Anterior cingulate cortex (tissue), 58 donors: ENCODE measurements at places on chromosomes 4 and X.

DNA sequence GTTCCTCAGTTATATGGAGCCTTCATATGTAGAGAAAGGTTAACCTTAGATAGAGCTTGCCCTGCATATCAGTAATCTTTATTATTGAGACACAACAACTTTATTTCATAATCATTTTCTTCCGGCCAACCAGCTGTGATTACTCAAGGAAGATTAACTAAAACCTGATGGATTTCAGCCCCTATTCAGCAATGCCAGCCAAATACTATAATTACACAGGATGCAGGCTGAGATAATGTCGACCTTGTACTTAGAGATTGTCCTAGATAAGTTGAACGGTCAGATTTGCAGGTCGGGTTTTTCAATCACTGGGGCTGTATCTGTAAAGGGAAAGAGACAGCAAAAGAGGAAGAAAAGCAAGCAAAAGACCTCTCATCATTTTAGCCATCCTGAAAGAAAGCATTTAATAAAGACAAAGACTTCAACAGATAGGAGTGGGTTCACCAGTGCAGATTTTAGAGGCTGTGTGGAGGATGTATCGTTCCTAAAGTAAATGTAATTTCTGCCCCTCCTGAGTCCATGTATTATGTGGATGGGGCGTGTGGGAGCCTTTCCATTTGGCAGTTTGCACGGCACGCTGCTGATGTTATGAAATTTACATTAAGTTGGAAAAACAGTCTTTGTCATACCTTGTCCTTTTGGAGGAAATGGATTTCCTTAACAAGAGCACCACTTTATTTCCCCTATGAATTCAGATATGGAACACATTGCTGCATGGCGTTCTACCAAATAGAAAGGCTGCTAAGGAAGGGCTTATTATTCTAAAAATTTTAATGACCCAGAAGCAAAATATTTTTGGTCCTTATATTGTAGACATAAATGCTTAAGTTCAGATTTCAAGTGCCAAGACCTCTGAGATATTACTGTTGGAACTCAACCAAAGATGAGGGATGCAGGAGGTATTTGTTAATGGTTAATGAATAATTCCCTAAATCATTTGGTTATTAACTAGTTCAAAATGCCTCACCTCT lies 496.7 kb downstream of the SPRY1 start:
- no peak for DNase-seq

GRCh38 chr4:818106-818921 lies 7.6 kb downstream of the CPLX1 start:
- no peak for DNase-seq

- no peak for DNase-seq
These were observed 247.1 kb upstream of the PITX2 start for GRCh38 chr4:110869862-110870572.

DNA sequence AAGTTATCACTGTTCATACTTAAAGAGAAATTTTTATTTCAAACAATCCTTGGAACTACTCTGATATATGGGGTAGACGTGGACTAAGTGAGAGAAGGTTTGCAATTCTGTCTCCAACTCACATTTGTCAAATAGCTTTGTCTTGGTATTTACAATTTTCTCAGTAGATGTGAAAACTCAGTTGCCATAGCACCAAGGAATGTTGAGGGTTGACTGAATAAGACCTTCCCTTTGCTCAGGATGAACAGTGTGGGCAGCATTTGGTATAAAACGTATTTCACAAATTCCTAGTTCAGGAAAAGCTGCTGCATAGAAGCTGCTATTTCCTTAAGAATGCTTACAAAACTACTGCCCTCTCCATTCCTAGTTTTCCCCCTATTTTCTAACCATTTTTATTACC lies 399.5 kb downstream of the NKX6-1 start:
- no peak for DNase-seq

DNA sequence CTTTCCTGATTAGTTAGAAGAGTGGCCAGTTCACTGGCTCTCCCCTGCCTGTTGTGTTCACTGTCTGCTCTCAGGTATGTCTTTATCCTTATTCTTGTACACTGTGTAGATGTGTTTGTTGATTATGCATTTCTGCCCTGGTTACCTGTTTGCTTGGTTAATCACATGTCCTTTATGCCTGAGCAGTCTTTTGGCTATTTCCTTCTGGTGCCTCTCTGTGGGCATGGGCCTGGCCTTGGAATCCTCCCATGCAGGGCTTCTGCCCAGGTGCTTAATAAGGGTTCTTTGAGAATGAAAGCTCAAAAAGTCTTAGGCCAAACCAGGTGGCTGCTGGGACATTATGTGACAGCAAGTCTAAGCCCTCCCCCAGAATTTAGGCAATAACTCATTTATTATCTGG lies 26.5 kb downstream of the OTUD6A start:
- DNase-seq, result no peak

- no peak for DNase-seq
These were observed 416.0 kb upstream of the GALNTL6 start for GRCh38 chr4:171397175-171397574.

GRCh38 chr4:82705169-82705927 lies 93.2 kb downstream of the SCD5 start:
- no peak for DNase-seq

GRCh38 chr4:75654905-75655304 lies 18.3 kb downstream of the G3BP2 start:
- DNase-seq, result no peak

GRCh38 chrX:105314458-105314857 lies 94.0 kb upstream of the TEX13A start:
- DNase-seq, result no peak

GRCh38 chr4:113907559-113907958 lies 71.9 kb downstream of the ARSJ start:
- DNase-seq, result no peak

DNA sequence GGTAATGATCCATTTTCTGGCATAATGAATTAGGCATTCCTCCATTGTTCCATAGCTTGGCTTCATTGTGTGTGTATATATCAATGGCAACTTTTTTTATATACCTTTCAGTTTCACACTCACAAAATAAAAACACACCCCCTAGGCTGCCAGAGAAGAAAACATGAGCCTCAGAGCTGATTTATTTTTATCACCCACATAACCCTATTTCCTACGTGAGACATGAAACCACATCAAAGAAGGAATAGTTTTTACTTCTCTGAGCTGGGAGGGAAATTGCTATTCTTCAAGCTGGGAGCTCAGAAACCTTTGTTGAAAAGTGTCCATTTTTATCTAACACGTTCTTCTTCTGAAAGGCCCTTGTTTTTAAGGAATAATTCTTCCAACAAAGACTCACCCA lies 126.7 kb upstream of the RAI2 start:
- no peak for DNase-seq

DNA sequence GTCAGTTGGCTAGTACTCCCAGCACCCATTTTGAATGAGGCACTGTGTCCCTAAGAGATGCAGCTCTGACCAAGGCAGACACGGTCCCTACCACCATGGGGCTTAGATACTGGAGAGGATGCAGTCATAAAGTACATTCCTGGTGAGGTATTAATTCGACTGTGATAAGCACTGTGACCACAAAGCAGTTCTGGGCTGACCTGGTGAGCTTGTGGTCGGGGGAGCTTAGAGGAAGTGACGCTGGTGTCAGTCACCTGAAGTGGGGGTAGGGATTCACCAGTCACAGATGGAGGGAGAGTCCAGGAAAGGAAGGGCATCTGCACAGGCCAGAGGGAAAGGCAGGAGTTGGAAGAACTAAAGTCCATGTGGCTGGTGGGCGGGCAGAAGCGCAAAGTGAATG lies 15.8 kb upstream of the CLTRN start:
- DNase-seq, result no peak

DNA sequence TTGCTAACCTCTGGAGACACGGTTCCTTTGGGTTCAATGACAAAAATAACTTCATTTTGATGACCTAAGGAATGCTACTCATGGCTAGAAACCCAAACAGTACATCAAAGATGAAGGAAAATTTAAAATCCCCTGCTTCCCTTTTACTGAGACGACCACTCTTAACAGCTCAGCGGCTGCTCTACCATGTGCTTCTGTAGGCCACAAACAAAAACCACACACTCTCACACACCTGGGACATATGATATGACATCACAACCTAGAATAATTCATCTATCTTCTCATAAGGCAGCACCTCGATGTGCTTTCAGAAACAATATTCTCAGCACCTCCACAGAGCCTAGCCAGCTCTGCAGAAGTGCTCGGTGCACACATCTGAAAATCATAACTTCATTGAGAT lies 34.7 kb downstream of the ABLIM2 start:
- DNase-seq, result no peak

DNA sequence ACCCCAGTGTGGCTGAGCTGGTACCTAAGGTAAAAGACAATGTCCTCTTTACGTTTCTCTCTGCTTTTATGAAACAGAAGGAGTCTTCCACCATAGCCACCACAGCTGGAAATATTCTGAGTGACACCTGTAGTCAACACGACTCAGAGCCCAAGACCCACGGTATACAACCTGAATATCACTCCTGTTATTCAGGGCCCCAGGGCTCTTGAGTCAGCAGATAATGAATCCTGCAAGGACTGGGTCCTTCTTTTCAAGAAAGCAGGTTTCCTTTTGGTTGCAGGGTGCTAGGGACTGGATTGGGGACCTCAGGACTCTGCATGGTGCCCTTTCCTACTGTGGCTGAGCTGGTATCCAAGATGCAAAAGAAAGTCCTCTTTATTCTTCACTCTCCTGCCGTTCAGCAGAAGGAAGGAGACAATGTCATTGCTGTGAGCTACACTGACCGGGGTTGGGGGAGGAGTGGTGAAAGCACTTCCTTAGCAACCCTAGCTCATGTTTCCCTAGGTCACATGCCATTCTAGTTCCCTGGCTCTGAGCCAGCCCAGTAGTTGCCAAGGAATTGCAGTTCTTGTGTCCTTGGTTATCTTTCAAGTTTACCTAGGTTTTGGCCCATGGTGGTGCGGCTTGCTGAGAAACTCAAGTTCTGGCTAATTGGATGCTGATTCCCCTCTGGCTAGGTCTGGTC lies 23.7 kb upstream of the UNC5C start:
- no peak for DNase-seq

DNA sequence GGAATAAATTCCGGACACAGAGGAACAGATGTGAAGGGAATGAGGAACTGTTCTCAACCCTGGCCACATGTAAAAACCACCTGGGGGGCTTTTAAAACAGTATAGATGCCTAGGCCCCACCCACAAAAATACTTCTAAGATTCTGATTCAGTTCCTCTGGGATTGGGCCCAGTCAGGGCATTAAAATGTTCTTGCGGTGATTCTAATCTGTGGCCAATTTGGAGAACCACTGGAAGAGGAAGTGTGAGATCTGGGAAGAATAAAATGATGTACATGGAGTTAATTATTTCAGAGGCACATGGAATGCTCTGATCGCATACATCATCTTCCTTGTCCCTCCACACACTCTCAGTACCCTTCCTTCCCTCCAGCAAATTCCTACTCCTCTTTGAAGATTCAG lies 192.2 kb downstream of the APBB2 start:
- no peak for DNase-seq

- DNase-seq, result no peak
These were observed 9.7 kb upstream of the TREX2 start for GRCh38 chrX:153455571-153455970.

- no peak for DNase-seq
These were observed 4.5 kb downstream of the FAM50A start for GRCh38 chrX:154448484-154448883.

DNA sequence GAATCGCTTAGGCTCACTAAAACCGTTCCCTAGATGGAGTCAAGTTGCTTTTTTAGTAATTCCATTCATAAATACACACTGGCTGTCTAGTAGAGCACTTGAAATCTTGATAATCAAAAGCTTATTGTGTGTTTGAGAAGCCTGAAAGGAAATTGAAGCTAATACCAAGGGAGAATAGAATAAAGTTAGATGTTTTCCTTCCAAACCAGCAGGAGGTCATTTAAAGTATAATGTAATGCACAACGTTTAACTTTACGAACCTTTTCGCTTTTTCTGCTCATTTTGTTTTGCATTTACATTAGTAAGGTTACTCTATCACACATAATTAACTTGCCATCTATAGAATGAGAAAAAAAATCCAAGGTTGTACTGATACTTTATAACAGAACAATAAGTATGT lies 440.9 kb downstream of the NKX6-1 start:
- DNase-seq, result no peak

GRCh38 chr4:42277291-42277690 lies 120.0 kb upstream of the SHISA3 start:
- no peak for DNase-seq

GRCh38 chrX:40778861-40779575 lies 43.7 kb upstream of the MED14 start:
- DNase-seq, result no peak

DNA sequence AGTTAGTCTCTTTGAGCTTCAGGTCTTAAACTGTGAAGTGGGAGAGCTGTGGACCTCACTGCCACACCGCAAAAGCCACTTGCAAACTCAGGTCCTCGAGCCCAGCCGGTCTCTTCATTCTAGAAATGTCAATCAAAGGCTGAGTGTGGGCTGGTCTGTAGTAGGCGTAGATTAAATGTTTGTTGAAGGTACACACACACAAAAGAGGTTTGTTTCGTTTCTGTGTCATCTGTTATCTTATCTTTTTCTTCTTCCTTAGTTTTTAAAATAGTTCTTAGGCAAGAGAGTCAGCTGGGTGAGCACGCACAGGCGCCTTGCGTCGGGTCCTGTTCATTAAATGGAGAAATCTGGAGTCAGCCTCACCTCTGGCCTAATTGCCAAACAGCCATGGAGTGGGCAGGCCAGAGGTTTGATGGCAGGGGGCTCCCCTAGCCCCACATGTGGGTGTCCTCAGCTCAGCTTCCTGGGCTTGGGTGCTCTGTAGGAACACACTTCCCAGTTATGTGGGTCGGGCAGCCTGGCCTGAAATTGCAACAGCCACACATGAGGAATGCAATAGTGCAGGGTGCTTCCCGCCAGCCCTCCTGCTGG lies 836 bp upstream of the PSAPL1 start:
- DNase-seq, result no peak

- no peak for DNase-seq
These were observed 22.5 kb upstream of the FAM9A start for GRCh38 chrX:8823698-8824097.
